ENCODE measurements at places on chromosomes 5 and 9. TPM values are rescaled to one million over a fixed set of nuclear protein-coding genes. Genes with fewer than 3 reads are reported as not detected.

The PCDHGB1 gene
- 0.68 TPM for polyA plus RNA-seq

The TMC1 gene
- not detected for polyA plus RNA-seq

The PTGDS gene
- 2.0 TPM for polyA plus RNA-seq

The CLINT1 gene
- polyA plus RNA-seq, result 51.5 TPM

The DDX46 gene
- polyA plus RNA-seq, result 46.8 TPM

The ZNF618 gene
- polyA plus RNA-seq, result 7.1 TPM

The EXOSC2 gene
- polyA plus RNA-seq, result 36.3 TPM

The MUSK gene
- not detected for polyA plus RNA-seq

The CFAP157 gene
- 1.3 TPM for polyA plus RNA-seq

The FAM174A gene
- 43.7 TPM for polyA plus RNA-seq

The RASEF gene
- polyA plus RNA-seq, result 0.12 TPM

The GAS1 gene
- 1.6 TPM for polyA plus RNA-seq

The KIAA0825 gene
- polyA plus RNA-seq, result 5.1 TPM

The FOXD4L4 gene
- polyA plus RNA-seq, result not detected

The IER5L gene
- 20.8 TPM for polyA plus RNA-seq

The BARHL1 gene
- not detected for polyA plus RNA-seq

The SEMA4D gene
- polyA plus RNA-seq, result 34.0 TPM

The TRIO gene
- 168 TPM for polyA plus RNA-seq

The LIX1 gene
- 1.1 TPM for polyA plus RNA-seq

The CMBL gene
- 0.58 TPM for polyA plus RNA-seq
